ENCODE measurements at places on chromosomes 7 and 10. TPM values are rescaled to one million over a fixed set of nuclear protein-coding genes. Genes with fewer than 3 reads are reported as not detected.

GRCh38 chr7:77679608-77680007 is 16.7 kb upstream of the RSBN1L start:
- no peaks in the 10 kb centered on the region for H3K27me3 ChIP-seq
- peaks cover 31% of the 10 kb centered on the region for H3K4me1 ChIP-seq
- H3K4me3 ChIP-seq: peak overlapping the region; percentile 59
- peaks cover 47% of the 10 kb centered on the region for H3K36me3 ChIP-seq

DNA sequence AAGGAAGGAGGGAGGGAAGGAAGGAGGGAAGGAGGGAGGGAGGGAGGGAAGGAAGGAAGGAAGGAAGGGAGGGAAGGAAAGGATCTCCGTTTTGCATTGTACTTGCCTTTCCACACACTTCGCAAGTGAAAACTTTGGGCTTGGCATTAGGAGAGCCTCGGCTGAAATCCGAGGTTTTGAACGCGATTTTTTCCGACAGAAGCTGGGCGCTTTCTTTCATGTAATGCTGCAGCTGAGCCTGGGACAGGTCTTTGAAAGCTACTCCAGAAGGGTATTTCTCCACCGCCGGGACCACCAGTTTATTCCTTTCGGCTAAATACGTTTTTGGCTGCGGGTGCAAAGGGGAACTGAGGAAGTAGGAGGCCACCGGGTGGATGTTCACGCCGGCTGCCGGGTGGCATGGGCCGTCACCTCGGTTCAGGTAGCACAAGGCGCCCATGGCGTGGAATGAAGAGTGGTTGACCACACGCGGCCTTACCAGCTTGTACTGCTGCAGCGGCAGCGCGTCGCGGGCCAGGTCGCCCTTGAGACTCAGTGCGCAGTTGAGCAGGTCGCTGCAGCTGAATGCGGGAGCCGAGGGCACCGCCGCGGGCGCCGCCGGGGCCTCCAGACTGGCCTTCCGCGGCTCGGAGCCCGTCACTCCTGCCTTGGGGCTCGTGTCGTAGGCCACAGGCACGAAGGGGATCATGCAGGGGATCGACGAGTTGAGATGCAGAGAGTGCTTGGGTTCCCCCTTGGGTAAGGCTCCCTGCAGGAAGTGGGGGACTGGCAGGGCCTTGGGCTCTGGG is 825 bp downstream of the FEZF1 start:
- H3K4me1 ChIP-seq: peaks cover 19% of the 10 kb centered on the region
- peaks cover 52% of the 10 kb centered on the region for H3K27me3 ChIP-seq
- no peak for DNase-seq
- H3K27ac ChIP-seq: no peak overlapping the region
- peaks cover 22% of the 10 kb centered on the region for H3K36me3 ChIP-seq

- H3K27ac ChIP-seq: no peak overlapping the region
- H3K36me3 ChIP-seq: no peaks in the 10 kb centered on the region
- no peaks in the 10 kb centered on the region for H3K4me1 ChIP-seq
- DNase-seq: no peak
Measured at GRCh38 chr7:123492485-123492884, 41.9 kb downstream of the IQUB start.

DNA sequence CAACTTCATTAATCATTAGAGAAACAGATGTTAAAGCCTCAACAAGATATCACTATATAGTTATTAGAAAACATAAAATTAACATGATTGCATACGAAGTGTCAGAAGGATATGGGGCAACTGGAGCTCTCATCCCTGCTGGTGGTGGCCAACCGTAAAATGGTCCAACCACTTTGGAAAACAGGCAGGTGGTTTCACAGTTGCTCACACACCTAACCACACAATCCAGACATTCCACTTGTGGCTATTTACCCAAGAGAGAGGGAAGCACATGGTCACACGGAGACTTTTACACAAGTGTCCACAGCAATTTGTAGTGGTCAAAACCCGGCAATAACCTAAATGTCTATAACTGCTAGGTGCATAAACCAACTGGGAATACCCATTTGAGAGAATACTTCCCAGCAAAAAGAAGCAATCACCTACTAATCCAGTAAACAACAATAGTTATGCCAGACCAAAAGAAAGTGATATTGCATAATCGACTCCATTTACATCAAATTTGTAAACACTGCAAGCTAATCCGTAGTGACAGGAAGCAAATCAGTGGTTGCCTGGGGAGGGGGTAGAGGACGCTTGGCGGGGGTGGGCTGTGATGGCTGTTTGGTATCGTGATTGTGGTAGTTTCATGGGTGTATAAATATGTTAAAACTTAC is 91.8 kb downstream of the LARP4B start:
- no peaks in the 10 kb centered on the region for H3K27me3 ChIP-seq
- H3K4me3 ChIP-seq: no peak overlapping the region
- H3K36me3 ChIP-seq: peaks cover 88% of the 10 kb centered on the region

DNA sequence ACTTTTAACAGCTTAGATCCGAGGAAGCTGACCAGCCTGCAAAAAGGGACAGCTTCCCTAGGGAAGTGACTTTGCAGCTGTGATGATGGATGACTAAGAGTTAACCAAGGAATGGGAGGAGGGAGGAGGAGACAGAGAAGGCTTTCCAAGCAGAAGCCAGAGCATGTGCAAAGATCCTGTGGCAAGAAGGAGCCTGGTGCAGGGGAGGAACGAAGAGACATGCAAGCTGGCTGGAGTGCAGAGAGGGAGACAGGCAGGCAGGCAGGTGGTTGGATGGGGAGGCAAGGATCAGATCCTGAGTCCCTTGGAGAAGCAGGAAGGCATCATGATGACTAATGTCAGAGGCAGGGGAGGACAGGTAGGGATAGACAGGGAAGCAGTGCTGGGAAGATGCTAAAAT is 148.8 kb downstream of the PFKFB3 start:
- DNase-seq: no peak
- H3K27ac ChIP-seq: no peak overlapping the region
- H3K4me1 ChIP-seq: peaks cover 39% of the 10 kb centered on the region
- H3K27me3 ChIP-seq: no peaks in the 10 kb centered on the region
- peaks cover 5% of the 10 kb centered on the region for H3K36me3 ChIP-seq

DNA sequence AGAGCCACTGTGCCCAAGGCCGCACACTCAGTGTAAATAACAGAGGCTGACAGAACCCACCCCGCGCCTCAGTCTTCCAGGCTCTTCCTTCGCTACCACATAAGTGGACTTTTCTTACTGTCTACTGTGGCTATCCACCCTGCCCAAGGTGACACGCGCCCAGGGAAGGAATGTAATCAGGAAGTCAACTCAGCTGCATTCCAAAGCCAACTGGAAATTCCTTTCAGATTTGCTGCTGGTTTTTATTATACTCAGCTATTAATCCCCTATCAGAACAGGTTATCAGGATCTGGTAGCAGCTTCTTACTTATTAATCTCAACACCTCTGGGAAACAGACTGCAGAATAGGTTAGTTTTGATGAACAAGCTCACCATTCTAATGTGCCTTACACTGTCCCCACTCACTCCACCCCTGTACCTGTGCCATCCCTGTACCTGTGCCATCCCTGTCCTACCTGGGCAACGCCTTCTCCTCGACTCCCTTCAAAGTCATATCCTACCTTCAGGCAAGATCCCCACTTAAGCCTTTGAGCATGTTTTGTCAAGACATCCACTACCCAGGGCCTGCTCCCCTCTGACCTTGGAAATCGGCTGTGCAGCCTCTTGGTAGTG is 90.7 kb downstream of the NHLRC2 start:
- H3K36me3 ChIP-seq: peaks cover 5% of the 10 kb centered on the region
- no peaks in the 10 kb centered on the region for H3K27me3 ChIP-seq
- peaks cover 33% of the 10 kb centered on the region for H3K4me1 ChIP-seq
- no peak overlapping the region for H3K27ac ChIP-seq
- no peak overlapping the region for H3K4me3 ChIP-seq
- DNase-seq: peak; percentile 50

- peaks cover 7% of the 10 kb centered on the region for H3K4me1 ChIP-seq
- peaks cover 14% of the 10 kb centered on the region for H3K27me3 ChIP-seq
- H3K36me3 ChIP-seq: no peaks in the 10 kb centered on the region
- no peak overlapping the region for H3K27ac ChIP-seq
Measured at GRCh38 chr10:26000971-26001370, 66.9 kb downstream of the MYO3A start.

DNA sequence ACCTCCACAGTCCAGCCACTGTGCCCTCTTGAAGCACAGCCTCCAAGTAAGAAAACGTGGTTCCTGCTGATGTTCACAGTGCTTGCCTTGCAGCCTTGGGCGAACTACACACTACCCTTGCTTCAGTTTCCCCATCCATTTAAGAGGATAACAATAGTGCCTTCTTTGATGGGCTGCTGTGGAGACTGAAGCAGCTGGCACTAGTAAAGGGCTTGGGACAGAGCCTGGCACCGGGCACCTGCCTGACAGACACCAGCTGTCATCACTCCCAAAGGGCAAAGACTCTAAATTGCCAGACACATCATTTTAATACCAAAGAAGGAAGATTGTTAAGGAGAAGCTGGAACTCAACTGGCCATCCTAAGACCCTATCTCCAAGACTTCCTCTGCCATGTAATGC is 3.1 kb upstream of the C10orf90 start:
- no peak overlapping the region for H3K4me3 ChIP-seq
- H3K27me3 ChIP-seq: no peaks in the 10 kb centered on the region
- no peak for DNase-seq
- no peaks in the 10 kb centered on the region for H3K4me1 ChIP-seq
- no peaks in the 10 kb centered on the region for H3K36me3 ChIP-seq
- no peak overlapping the region for H3K27ac ChIP-seq

DNA sequence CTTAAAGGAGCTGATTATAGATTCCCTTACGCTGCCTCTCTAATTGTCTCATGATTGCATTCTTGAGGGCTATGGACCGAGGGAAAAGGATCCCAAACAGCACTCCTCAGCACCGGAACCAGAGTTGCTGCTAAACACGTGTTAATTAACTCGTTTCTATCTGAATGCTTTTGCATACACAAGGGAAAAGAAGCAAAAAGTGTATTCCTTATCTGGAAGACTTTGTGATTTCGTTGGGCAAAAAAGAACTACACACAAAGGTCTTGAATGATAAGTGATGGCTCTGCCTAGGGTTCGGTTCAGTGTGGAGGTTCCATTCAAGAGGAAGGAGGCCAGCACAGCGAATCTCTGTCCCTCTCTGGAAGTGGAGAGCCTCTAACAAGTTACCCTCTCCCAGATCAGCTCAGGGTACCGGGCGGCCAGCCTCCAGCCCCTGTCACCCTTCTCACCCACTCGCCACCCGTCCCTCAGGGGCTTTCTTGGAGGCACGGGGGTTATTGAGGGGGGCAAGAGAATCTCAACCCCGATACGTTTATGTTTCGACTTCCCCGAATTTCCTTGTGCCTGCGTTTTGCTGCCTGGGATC is 515 bp upstream of the SLC4A2 start:
- peaks cover 33% of the 10 kb centered on the region for H3K4me1 ChIP-seq
- peak overlapping the region; percentile 94 for H3K4me3 ChIP-seq

DNA sequence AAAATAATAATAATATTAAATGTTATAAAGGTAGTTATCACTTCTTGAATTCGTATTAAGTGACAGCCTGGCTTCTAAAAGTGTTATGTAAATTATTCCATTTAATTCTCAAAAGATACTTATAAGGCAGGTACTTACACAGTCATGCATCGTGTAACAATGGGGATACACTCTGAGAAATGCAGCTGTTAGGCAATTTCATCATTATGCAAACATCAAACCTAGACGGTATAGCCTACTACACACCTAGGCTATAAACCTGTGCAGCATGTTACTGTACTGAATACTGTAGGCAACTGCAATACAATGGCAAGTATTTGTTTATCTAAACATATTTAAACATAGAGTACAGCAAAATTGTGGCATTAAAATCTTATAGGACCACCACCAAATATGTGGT is 1.5 kb downstream of the IFIT1 start:
- H3K4me3 ChIP-seq: no peak overlapping the region
- no peaks in the 10 kb centered on the region for H3K4me1 ChIP-seq
- H3K27me3 ChIP-seq: no peaks in the 10 kb centered on the region
- H3K27ac ChIP-seq: no peak overlapping the region

GRCh38 chr7:46387646-46388045 is 466.6 kb upstream of the IGFBP3 start:
- peaks cover 28% of the 10 kb centered on the region for H3K4me1 ChIP-seq
- no peaks in the 10 kb centered on the region for H3K27me3 ChIP-seq
- no peak for DNase-seq

GRCh38 chr10:33100781-33101391 is 142.9 kb upstream of the ITGB1 start:
- no peaks in the 10 kb centered on the region for H3K27me3 ChIP-seq
- no peaks in the 10 kb centered on the region for H3K36me3 ChIP-seq
- DNase-seq: no peak
- H3K27ac ChIP-seq: no peak overlapping the region
- H3K4me1 ChIP-seq: no peaks in the 10 kb centered on the region

GRCh38 chr10:36271627-36272340 is 629.7 kb upstream of the FZD8 start:
- no peaks in the 10 kb centered on the region for H3K27me3 ChIP-seq
- no peak for DNase-seq
- no peaks in the 10 kb centered on the region for H3K4me1 ChIP-seq
- H3K36me3 ChIP-seq: no peaks in the 10 kb centered on the region

DNA sequence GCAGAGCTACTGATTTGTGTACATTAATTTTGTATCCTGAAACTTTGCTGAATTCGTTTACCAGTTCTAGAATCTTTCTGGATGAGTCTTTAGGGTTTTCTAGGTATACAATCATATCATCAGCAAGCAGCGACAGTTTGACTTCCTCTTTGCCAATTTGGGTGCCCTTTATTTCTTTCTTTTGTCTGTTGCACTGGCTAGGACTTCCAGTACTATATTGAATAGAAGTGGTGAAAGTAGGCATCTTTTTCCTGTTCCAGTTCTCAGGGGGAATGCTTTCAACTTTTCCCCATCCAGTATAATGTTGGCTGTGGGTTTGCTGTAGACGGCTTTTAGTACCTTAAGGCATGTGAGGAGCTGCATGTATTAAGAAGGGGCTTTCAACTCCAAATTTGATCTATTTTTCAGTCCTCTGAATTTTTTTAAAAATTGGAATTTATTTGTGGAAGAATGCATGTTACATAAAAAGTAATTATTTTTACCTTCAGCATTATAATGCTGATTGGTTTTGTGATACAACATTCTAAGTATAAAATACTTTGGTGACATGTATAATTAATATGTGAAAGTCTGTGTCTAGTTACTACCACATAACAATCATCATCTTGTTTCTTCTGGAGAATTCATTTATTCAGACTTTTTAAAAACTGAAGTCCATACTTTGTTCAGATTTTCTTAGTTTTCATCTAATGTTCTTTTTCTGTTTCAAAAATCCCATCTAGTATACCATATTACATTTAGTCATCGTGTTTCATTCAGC is 49.6 kb downstream of the CPED1 start:
- H3K4me3 ChIP-seq: no peak overlapping the region
- H3K27me3 ChIP-seq: no peaks in the 10 kb centered on the region
- H3K27ac ChIP-seq: no peak overlapping the region
- DNase-seq: no peak

GRCh38 chr7:112372101-112372500 is 78.2 kb upstream of the IFRD1 start:
- no peak for DNase-seq
- no peaks in the 10 kb centered on the region for H3K27me3 ChIP-seq
- H3K4me1 ChIP-seq: no peaks in the 10 kb centered on the region
- no peak overlapping the region for H3K27ac ChIP-seq
- H3K36me3 ChIP-seq: no peaks in the 10 kb centered on the region

Gene AKR1C8
- not detected for total RNA-seq

Gene HTR7
- total RNA-seq: not detected

Gene DUSP5
- 55.8 TPM for total RNA-seq

Gene GNAT3
- not detected for total RNA-seq

Gene ENO4
- 0.12 TPM for total RNA-seq

Gene NOS3
- 1.1 TPM for total RNA-seq

Gene TAS2R3
- 3.8 TPM for total RNA-seq

Gene LIPJ
- total RNA-seq: not detected

Gene ASB4
- total RNA-seq: 0.47 TPM

Measured in Calu3 (cell line).